ENCODE measurements at places on chromosomes 4 and X. TPM values are rescaled to one million over a fixed set of nuclear protein-coding genes. Genes with fewer than 3 reads are reported as not detected.

The RAI2 gene
- total RNA-seq, result not detected

DNA sequence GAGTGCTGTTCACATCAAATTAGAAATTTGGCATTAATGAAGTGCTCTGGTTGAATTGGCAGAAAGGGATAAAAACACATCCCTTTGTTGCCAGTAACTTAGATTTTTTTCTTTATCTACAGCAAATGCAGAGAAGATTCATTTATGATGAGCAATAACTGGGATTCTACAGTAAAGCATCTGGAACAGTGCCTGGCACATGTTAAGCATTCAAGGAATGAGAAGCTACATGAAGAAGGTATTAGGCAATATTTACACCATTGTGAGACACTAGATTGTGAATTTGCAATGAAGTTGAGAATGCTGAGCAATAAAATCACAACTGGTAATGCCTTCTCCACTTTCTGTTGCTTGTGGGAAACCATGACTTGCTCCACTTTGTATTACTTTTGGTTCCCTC is 33.5 kb downstream of the PCDH19 start:
- DNase-seq, result no peak

DNA sequence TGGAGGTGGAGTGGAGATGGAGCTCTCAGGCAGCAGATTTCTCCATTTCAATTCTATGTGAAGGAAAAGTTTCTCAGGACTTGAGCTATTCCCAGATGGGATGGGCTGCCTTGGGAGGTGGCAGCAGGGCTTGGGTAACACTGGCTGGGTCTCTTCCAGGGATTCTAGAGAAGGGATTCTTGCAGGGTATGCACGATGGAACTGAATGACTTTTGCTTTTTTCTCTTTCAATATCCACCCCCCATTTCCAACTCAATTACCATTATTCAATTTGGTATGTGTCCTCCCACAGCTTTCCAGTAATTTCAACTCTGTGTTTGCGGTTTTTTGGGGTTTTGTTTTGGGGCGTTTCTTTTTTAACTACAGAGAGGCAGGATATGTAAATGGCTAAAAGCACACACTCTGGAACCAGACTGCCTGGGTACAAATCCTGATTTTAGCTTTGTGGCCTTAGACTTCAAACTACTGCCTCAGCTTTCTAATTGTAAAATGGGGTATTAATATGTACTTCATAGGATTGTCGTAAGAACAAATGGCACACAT is 228.8 kb downstream of the EVC2 start:
- DNase-seq, result no peak

GRCh38 chr4:168972596-168972995 is 37.5 kb downstream of the CBR4 start:
- DNase-seq, result no peak

- no peak for DNase-seq
Measured at GRCh38 chr4:48090621-48091020, 43.4 kb downstream of the TXK start.

GRCh38 chr4:1359144-1359501 is 12.1 kb downstream of the UVSSA start:
- no peak for DNase-seq

DNA sequence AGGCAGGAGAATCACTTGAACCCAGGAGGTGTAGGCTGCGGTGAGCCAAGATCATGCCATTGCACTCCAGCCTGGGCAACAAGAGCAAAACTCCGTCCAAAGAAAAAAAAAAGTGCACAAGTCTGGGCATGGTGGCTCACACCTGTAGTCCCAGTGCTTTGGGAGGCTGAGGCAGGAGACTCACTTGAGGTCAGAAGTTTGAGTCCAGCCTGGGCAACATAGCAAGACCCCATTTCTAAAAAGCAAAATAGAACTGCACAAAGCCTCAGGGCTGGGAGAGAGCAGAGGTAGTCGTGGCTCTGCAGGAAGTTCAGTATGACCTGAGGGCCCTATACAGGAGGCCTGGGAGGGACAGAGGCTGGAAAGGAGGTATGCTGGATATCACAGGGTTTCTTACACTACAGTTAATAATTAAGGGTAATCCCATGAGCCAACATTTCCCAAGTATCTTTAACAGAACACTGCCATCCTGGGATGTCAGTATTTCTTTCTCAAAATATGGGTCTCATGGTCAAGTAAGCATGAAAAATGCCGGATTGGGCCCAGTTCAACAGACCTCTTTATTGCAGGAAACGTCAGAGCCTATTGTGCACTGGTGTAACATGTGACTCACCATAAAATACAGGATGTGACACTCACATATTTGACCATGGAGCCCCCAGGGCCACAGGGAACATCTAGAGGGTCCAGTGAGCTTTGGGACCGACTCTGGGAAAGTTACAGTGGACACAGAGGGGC is 37.8 kb downstream of the ACSL1 start:
- DNase-seq, result no peak

DNA sequence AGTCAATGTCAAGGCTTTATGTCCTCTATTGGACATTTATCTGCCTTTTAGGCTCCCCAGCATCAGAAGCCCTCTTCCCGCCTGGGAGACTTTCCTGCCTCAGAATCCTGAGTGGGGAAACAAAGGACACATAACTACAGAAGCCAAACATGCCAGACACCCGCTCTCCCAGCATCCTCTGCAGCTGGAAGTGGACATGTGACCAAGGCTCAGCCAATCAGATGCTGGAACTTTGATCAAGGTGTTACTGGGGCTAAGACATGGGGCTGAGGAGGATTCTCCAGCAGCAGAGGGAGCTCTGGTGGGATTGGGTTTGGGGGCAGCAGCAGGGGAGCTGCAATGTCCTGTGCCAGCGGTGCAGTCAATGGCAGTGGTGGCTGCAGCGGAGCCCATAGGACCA is 19.5 kb downstream of the SLC2A9 start:
- no peak for DNase-seq

DNA sequence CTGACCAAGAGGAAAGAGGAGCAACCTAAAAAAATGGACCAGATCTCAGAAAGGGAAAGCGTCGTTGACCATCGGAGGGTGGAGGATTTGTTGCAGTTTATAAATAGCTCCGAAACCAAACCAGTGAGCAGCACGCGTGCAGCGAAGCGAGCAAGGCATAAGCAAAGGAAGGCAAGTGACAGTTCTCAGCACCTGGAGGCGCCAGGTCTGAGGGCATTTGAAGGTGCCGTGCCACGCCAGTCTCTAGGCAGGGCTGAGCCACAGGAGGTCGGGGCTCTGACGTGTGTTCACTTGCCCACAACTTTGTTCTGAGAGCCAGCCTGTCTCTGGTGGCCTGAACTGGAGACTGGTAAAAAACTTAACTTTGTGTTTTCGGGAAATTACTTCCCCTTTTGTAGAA is 59.7 kb downstream of the TNIP2 start:
- no peak for DNase-seq

GRCh38 chrX:118499295-118499694 is 3.7 kb downstream of the DOCK11 start:
- DNase-seq, result no peak
